ENCODE measurements at places on chromosomes 12 and 14.

GRCh38 chr14:34685819-34686428, 28.5 kb downstream of the CFL2 start:
- no peak for DNase-seq

GRCh38 chr12:87141091-87141490, 884.9 kb upstream of the MGAT4C start:
- no peak for DNase-seq

DNA sequence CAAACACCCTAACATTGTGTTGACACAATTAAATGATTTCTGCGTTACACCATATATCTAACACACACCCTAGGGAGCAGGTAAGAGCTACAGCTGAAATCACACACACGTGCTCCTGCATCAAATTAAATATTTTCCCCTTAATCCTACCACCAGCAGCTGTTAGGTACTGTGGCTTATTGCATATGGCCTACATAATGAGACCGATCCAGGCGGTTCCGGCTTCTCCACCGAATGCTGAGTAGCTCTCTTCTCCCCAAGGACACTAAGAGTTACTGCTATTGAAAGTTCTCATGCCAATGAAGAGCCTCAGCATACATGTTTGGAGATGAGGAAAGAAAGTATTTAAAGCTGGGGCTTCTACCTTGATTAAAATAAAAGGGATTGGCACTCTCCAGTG, 472.2 kb upstream of the STXBP6 start:
- DNase-seq, result no peak

DNA sequence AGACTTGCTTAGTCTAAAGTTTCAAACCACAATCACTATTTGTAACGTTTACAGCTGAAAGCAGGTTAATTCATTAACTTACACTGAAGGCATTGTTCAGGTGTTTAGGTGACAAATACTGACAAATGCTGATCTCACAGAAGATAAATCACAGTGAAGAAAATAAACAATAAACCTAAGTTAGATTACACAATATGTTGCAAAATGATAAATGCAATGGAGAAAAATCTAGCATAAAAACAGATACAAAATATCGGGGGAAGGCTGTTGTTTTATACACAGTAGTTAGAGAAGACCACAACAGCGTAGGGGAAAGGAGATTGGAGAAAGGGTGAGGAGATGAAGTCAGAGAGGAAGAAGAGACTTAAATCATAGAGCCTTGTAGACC, 3.0 kb downstream of the SCAF11 start:
- DNase-seq, result no peak

DNA sequence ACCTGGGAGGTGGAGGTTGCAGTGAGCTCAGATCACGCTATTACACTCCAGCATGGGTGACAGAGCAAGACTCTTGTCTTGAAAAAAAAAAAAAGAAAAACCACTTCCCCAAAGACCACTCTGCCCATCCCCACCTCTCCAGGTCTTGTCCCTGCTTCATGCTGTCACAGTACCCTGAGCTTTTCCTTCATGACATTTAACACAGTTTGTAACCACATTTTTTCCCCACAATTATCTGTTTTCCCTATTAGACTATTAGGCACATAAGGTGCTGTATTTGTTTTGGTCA, 6.9 kb downstream of the HECTD1 start:
- DNase-seq, result no peak

DNA sequence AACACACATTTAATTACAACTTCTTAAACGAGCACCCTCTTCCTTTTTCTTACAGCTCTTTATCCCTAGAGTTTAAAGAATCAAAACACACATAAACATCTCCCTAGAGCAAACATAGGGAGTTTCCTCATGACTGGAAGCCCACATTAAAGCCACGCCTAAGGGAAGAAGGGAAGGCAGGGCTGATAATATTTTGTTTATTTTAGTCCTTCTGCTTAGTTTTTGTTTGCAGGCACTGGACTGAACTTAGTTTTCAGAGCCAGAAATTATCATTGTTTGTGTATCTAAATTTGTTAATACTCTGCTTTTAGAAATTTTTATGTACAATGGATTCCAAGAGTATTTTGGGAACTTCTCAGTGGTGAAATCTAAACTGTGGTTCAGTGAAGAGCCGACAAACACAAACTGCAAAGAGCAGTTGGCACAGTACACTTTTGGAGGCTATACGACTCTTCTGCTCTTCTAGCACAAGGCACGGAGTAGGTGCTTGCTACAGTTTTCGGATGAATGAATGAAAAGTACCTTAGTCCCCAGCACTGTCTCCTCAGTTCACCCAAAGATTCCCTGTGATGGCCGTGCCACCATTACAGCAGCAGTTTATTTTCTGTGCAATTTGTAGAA, 17.6 kb upstream of the AMIGO2 start:
- no peak for DNase-seq

- no peak for DNase-seq
These were observed 201.3 kb upstream of the OR4E1 start for GRCh38 chr14:21874946-21875345.
